ENCODE measurements at places on chromosomes 1 and 21. TPM values are rescaled to one million over a fixed set of nuclear protein-coding genes. Genes with fewer than 3 reads are reported as not detected.

Gene NMNAT2
- 0.14 TPM for total RNA-seq

Gene PAPPA2
- total RNA-seq = not detected

Gene LRRC8D
- 30.9 TPM for total RNA-seq

Gene LRRC7
- total RNA-seq = not detected

Gene FMOD
- total RNA-seq = 0.40 TPM

Gene CTSE
- not detected for total RNA-seq

Gene GPR89A
- 33.4 TPM for total RNA-seq

Gene MROH9
- total RNA-seq = not detected

Gene CRNN
- total RNA-seq = not detected

Data from activated naive CD4-positive, alpha-beta T cell treated with anti-CD3 and anti-CD28 coated beads, Interleukin-2, amount 10 ng/mL, durations not matched to agents 5 hours and 36 hours (primary cell).